AG09319 (cell line): ENCODE measurements at places on chromosomes 11 and 22.

- no peak for DNase-seq
Measured at GRCh38 chr11:93849751-93850593, 446 bp downstream of the VSTM5 start.

DNA sequence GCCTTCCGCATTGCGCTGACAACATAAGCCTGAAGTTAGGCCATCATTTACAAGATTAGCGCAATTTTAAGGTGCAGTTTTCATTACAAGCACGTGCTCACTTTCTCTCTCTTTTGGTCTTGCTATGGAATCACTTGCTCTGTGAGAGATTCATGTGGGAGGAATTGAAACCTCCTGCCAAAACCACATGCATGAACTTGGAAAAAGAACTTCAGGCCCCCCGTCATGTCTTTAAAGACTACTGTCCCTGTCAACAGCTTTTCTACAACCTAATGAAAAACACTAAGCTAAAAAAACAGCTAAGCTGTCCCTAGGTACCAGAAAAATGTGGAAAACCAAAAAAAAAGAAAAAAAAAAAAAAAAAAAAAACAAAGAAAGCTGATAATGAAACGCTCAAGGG lies 1707.6 kb upstream of the RAG2 start:
- DNase-seq = no peak

- DNase-seq = no peak
Measured at GRCh38 chr11:100229086-100229485, 458.0 kb upstream of the ARHGAP42 start.

DNA sequence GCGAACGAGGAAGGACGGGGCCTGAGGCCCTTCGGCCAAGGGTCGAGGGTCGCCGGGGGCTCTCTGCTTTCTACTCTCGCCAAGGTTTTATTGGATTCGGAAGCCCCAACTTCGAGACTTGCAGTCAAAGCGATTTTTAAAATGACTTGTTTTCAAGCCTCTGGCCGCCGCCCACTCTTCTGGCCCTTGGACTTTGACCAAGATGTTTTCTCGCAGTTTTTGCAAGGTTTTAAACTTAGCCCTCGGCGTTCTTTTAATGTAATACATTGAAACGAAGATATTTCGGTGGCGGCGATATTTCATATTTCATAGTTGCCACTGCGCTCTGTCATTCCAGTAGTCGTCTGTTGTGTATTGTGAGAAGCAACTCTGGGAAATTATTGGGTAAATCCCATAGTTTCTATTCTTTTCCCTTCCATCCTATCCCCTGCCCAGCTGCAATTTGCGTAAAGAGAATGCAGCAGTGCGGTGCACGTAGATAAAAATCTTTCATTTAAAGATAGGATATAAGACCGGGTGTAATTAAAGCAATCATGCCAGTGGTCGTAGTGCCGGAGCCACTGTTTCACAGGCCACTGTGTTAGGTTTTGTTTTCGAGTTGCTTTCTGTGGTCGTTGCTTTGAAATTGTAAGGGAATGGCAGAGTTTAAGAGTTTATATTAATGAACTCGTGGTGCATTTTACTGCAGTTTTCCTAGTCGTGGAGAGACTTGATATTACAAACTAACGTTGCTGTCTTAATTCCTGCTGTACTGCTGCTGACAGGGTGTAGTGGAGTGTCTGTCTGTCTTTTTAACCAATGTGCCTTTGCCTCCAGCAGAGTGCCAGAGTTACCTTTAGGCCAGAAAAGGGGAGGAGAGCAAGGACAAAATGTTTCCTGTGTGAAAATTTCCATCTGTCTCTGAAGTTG lies 702 bp downstream of the BIRC2 start:
- no peak for DNase-seq

DNA sequence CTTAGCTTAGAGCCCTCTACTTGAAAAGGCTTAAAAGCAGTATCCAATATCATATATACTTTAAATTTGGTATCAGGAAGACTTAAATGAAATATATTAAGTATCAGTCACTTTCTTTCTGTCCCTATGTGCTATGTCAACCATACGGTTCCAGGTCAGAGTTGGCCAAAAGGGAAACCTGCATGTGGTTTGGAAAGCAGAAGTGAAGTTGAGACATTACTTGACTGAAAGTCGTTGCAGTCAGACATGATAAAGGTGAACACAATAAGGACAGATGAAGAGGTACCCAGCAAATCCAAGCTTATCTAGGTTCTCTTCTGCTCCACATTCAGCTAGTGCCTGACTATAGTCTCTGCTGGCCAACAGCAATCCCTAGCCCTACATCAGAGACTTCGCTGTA lies 336.8 kb downstream of the KCNA4 start:
- DNase-seq = no peak

DNA sequence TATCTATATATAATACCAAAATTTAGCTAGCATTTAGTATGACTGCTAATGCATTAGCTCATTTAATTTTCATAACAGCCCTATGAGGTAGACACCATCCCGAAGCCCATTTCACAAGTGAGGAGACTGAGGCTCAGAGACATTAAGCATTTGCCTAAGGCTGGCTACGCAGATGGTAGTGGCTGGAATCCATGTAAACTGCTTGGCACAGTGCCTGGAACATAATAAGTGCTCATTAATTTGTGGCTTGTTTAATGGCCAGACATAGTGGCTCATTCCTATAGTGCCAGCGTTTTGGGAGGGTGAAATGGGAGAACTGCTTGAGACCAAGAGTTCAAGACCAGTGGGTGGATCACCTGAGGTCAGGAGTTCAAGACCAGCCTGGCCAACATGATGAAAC lies 17.8 kb upstream of the TP53I11 start:
- no peak for DNase-seq

GRCh38 chr22:48581205-48581766 lies 1246.4 kb downstream of the BRD1 start:
- DNase-seq = no peak
